Prostate gland (tissue), 2 donors: ENCODE measurements at places on chromosomes 13 and 19. TPM values are rescaled to one million over a fixed set of nuclear protein-coding genes. Genes with fewer than 3 reads are reported as not detected.

DNA sequence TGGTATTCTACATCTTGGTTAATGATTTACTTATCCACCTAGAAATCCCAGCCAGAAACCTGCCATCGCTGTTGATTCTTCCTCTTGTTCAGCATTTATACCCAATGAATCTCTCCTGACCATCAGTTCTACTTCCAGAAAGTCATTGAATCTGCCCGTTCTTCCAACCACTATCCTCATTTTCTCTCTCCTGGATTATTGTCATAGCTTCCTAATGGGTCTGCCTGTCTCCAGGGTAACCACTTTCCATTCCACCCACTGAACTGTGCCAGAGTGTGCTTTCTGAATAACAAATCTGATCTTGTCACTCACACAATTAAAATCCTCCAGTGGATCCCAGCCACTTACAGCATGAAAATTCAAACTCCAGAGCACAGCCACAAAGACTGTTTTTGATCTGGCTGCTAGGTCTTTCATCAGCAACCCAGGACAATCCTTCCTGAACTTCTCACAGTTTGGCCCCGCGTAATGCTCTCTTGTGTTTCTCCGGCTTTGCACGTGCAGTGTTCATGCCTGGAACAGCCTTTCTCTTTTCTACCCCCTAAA lies 330.6 kb downstream of the SPRY2 start:
- DNase-seq, result no peak

- no peak for DNase-seq
Measured at GRCh38 chr13:29591310-29591709, 4.2 kb downstream of the SLC7A1 start.

DNA sequence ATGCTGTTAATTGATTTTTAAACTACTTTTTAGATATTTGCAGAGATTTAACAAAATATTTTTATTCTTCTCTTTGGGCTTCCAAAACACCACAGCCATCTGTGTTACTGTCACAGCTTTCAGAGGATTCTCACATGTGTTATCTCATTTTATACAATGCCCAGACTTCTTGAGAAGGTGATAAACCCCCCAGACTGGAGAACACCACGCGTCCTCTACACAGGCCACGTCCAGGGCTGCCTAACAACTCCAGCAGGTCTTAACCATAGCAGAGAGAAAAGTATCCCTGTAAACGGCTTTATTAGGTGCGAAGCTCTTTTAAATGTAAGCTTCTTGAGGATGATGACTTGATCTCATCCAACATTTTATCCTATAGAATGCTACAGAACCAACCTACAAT lies 2.0 kb downstream of the GPR183 start:
- DNase-seq, result no peak

DNA sequence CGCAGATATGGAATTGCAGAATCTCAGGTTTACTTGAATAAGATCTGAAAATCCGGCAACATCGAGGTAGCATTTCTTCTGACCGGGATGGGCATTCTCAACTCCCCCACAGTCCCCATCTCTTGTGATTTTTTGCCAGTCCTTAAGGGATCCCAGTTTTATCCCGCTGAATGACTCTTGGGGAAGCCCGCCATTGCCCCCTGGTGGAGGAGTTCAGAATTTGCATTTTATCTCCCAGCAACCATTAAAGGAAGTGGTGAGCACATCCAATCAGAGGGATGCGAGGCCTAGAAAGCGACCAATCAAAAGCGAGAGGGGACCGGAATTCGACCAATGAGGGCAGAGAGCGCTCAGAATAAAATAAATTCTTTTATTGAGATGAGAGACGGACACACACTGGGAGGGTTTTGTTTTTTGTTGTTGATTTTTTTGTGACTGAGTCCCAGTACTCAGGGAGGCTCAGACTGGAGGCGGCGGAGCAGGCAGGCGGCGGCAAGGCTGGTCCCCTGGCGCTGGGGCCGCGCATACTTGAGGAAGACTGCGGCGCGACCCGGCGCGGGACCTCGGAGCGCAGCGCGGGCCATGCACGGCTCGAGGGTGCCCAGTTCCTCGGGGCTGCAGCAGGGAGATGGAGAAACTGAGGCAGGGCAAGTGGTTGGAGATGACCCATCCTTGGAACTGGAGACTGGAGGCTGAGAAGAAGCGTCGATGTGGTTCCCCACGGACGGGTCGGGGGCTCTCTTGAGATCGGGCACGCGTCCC lies 3.9 kb upstream of the TTC9B start:
- DNase-seq, result peak; percentile 72

DNA sequence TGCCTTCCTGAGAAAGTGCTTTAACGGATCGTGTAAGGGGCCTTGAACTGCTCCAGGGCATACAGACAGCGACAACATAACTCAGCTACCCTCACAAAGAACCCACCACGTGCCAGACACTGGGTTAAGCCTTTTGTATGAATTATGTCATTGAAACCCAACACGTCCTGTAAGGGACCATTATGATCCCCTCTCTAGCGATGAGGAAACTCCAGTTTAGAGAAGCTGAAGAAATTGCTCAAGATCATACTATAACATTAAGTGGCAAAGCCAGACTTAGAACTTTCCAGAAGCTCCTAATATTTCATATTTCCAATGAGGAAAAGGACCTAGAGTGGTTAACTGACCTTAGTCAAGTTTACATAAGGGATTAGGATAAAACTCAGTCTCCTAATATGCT lies 57.0 kb upstream of the RAP2A start:
- DNase-seq, result no peak

DNA sequence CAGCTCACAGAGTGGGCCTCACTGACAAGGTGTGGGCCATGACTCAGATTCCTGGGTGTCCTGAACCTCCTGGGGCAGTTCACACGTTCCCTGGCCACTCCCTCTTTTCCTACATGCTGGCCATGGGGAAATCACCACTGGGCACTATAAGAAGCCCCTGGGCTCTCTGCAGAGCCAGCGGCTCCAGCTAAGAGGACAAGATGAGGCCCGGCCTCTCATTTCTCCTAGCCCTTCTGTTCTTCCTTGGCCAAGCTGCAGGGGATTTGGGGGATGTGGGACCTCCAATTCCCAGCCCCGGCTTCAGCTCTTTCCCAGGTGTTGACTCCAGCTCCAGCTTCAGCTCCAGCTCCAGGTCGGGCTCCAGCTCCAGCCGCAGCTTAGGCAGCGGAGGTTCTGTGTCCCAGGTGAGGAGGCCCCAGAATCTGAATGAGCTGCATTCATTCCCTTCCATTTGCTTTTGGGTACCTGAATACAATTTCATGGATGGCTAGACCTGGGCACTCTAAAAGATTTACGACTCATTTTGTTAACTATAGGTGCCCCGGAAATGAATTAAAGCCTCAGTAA lies at the start of gene OLFM4:
OLFM4 (plus strand) TSS at position 177 of the 567 bp plus-strand sequence; CDS start at position 201, 24 bp downstream.
- DNase-seq, result no peak

DNA sequence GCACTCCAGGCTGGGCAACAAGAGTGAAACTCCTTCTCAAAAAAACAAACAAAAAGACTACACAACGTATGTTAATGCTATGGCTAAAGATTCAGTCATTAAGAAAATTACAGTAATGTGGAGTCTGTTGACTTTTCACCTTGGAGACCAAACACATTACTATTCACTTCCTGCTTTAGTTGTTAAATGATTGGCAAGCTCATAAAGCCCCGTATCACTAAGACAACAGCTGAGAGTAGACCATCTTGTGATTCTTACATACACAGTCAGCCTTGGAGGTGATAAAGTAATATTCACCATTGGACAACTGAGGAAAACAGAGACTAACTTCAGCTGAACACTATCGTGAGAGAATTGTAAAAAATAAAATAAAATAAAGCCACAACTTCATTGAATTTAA lies 86.5 kb downstream of the KCTD12 start:
- DNase-seq, result no peak

GRCh38 chr13:49240017-49240416 lies 7.7 kb upstream of the CDADC1 start:
- no peak for DNase-seq

DNA sequence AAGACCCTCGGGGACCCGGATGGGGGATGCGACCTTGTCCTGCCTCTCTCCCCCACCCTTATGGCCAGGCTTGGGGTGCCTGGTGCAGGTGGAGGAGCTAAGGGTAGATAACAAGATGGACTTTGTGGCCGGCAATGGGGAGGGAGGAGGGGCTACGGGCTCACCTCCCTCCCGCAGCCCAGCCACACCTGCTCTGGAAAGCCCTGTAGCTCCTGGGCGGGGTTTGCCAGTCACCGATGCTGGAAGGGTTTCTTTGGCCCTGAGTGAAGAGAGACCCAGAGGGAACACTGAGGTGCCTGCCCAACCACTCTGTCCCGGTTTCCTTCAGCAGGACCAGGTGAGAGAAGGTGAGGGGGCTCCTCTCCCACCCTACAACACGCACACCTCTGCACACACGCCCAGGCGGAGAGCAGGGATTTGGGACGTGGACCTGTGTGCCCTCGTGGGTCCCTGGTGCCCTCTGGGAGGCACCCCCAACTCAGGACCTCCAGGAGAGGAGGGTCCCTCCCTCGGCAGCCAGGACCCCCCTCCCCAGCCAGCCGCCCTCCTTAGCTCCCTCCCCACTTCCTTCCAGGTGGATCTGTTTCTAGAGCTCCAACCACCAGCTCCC lies at the start of gene FUT2:
FUT2 (plus strand) TSS at position 229 of the 610 bp plus-strand sequence. CDS start 6,986 bp downstream, outside the sequence.
- no peak for DNase-seq

DNA sequence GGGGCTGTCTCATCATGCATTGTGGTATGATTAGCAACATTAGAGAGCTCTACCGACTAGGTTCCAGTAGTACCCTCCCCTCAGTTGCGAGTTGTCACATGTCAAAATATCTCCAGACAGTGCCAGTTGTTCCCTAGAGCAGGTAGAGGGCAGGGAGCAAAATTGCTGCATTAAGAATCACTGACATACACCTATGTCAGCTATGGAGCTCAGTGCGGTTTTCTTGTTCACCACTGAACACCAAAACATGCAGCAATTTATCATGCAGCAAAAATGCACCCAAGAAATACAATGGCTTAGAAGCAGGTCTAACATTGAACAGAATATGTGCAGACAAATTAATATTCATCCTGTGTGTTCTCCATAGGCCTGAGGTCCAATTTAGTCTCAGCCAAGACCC lies 186.9 kb upstream of the STARD13 start:
- no peak for DNase-seq

DNA sequence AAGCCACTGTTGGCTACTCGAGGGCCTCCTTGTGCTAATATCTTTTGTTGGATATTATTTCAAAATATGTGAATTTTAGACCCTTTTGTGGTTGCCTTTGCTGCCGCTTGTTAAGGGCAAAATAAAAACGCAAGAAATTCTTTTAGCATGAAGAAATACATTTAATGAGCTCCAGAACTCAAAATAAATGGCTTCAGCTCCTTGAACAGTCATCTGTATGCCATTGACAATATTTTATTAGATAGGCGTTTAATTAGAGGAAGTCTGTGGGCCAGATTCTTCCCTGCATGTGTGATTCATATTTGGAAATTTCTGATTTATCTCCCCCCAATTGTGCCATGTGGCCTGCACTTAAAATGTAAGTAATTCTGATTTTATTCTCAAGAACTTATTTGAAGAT lies 177.2 kb downstream of the STK24 start:
- DNase-seq, result no peak

- no peak for DNase-seq
Measured at GRCh38 chr13:33106656-33107360, 90.6 kb downstream of the KL start.

- no peak for DNase-seq
Measured at GRCh38 chr13:44855860-44856259, 133.4 kb downstream of the NUFIP1 start.

- no peak for DNase-seq
Measured at GRCh38 chr19:5170329-5170745, 170.3 kb downstream of the PTPRS start.

GRCh38 chr13:114264886-114265611 lies 16.4 kb upstream of the UPF3A start:
- no peak for DNase-seq

- DNase-seq, result no peak
Measured at GRCh38 chr13:100707818-100708740, 33.5 kb upstream of the TMTC4 start.

- no peak for DNase-seq
Measured at GRCh38 chr19:38945562-38946228, 15.0 kb downstream of the MRPS12 start.

The FPR2 gene
- not detected for total RNA-seq

The ZNF675 gene
- total RNA-seq, result 15.4 TPM

The SHISA7 gene
- not detected for total RNA-seq

The TMEM190 gene
- not detected for total RNA-seq

The IZUMO1 gene
- 6.4 TPM for total RNA-seq

The CGB3 gene
- total RNA-seq, result not detected
